Naive thymus-derived CD8-positive, alpha-beta T cell (primary cell): ENCODE measurements at places on chromosomes 13 and 19.

- no peaks in the 10 kb centered on the region for H3K4me1 ChIP-seq
- H3K36me3 ChIP-seq, result no peaks in the 10 kb centered on the region
- no peak overlapping the region for H3K4me3 ChIP-seq
These were observed 129.0 kb upstream of the SPRY2 start for GRCh38 chr13:80469853-80470381.

- peak overlapping the region; percentile 97 for H3K27ac ChIP-seq
- no peaks in the 10 kb centered on the region for H3K36me3 ChIP-seq
- peaks cover 89% of the 10 kb centered on the region for H3K4me1 ChIP-seq
- peak; percentile 36 for DNase-seq
These were observed 1.7 kb downstream of the MYO1F start for GRCh38 chr19:8575467-8575997.

DNA sequence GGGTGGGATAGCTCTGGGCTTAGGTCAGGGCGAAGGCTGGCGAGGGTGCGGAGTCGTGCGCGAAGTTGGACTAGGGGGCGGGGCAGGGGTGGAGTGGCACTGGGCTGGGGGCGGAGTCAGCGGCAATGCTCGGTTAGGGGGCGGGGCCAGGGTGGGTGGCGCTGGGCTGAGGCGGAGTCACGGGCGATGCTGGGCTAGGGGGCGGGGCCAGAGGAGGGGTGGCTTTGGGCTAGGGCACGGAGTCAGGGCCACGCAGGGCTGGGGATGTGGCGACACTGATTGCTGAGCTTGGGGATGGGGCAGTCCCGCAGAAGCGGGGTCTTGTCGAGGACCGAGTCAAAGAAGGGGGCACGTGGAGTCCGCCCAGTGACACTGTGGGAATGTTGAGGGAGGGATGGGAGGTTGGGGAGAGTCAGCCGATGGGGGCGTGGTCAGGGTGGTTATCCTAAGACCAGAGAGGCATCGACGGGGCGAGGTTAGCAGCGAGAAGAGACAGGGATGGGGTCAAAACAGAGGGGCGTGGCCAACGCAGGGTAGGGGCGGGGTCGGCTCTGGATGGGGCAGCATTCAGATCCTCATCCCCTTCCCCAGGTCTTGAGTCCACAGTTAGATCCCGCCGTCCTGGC, 8.7 kb downstream of the HOMER3 start:
- peaks cover 17% of the 10 kb centered on the region for H3K4me1 ChIP-seq
- H3K27me3 ChIP-seq, result no peaks in the 10 kb centered on the region
- peak overlapping the region; percentile 80 for H3K4me3 ChIP-seq
- H3K27ac ChIP-seq, result no peak overlapping the region

- peaks cover 29% of the 10 kb centered on the region for H3K4me1 ChIP-seq
- peak overlapping the region; percentile 12 for H3K4me3 ChIP-seq
- no peak for DNase-seq
These were observed 149.0 kb upstream of the ZNF536 start for GRCh38 chr19:30222992-30223865.

- H3K4me1 ChIP-seq, result peaks cover 12% of the 10 kb centered on the region
- no peak for DNase-seq
- H3K4me3 ChIP-seq, result peak overlapping the region; percentile 20
- peaks cover 38% of the 10 kb centered on the region for H3K27me3 ChIP-seq
- H3K36me3 ChIP-seq, result peaks cover 6% of the 10 kb centered on the region
- H3K27ac ChIP-seq, result no peak overlapping the region
These were observed 27.9 kb upstream of the RCBTB2 start for GRCh38 chr13:48560657-48561337.

DNA sequence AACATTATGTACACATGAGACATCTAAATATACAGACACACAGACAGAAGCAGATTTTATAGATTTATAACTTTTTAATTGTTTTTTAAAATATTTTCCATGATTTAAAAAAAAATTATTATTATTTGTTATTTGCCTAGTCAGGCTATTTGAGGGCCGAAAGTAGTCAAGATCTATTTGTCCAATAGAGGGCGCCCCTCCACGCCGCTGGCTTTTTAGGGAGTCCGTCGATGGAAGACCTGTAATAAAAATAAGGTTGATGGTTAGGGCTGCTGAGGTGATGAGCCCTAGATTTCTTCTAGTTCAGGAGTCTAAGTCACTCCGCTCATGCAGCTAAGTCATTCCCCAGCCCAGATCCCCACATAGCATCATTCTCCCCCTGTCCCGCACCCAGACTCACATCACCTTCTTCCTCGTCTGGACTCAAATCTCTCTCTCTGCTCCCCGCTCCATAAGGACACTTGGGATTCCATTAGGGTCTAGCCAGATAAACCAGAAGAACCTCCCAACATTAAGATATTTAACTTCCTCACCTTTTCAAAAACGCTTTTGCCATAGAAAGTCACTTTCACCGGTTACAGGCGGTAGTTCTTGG, 33.9 kb upstream of the CEACAM21 start:
- peak; percentile 69 for DNase-seq
- H3K36me3 ChIP-seq, result no peaks in the 10 kb centered on the region
- peak overlapping the region; percentile 61 for H3K4me3 ChIP-seq
- no peaks in the 10 kb centered on the region for H3K27me3 ChIP-seq
- H3K4me1 ChIP-seq, result peaks cover 57% of the 10 kb centered on the region

DNA sequence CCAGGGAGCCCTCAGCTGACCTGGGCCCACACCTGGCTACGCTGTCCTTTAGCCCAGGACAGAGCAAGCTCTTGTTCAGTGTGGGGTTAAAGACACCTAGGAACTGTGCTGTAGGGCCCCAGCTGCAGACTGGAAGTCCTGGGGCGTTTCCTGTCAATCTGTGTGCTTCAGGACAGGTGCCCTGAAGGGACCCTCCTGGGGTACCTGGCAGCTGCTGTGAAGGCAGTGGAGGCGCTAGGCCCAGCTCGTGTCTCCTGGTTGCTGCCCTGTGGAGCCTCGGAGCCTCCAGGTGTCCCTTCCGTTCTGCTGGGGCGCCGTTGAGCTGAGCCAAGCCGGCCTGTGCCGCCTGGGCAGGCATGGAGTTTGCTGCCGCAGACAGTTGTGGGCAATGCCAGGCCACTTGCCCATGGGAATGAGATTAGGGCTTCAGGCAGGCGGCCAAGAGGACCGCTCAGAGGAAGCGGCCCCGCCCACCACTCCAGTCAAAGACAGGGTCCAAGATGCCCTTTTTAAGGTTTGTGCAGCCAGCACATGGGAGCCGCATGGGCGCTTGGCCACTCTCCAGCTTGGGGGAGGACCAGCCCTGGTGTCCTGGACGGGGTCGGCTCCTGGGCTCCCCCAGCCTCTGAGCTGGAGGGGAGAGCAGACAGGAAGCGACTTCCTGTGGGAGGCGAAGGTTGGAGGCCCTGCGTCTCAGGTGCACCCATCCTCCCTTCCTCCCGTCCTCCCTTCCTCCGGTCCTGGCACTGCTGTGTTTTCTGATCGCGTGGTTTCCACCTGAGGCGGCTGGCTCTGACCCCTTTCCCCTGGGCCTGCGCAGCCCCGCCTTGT, 4.0 kb downstream of the PTBP1 start:
- peak overlapping the region; percentile 72 for H3K27ac ChIP-seq
- H3K4me1 ChIP-seq, result peaks cover 55% of the 10 kb centered on the region
- no peaks in the 10 kb centered on the region for H3K27me3 ChIP-seq

- DNase-seq, result no peak
- H3K4me3 ChIP-seq, result no peak overlapping the region
- peaks cover 8% of the 10 kb centered on the region for H3K27me3 ChIP-seq
These were observed 187.8 kb downstream of the LHFPL6 start for GRCh38 chr13:39415008-39415802.

GRCh38 chr13:47472516-47472915, 528.6 kb downstream of the SUCLA2 start:
- no peak overlapping the region for H3K4me3 ChIP-seq
- peaks cover 5% of the 10 kb centered on the region for H3K27me3 ChIP-seq
- H3K4me1 ChIP-seq, result no peaks in the 10 kb centered on the region
- no peak for DNase-seq
- no peak overlapping the region for H3K27ac ChIP-seq

GRCh38 chr19:45144431-45145269, 16.1 kb downstream of the NKPD1 start:
- no peak overlapping the region for H3K4me3 ChIP-seq
- no peaks in the 10 kb centered on the region for H3K36me3 ChIP-seq
- no peaks in the 10 kb centered on the region for H3K27me3 ChIP-seq
- H3K4me1 ChIP-seq, result peaks cover 11% of the 10 kb centered on the region
- DNase-seq, result no peak

- H3K4me1 ChIP-seq, result no peaks in the 10 kb centered on the region
- H3K27me3 ChIP-seq, result peaks cover 14% of the 10 kb centered on the region
- H3K27ac ChIP-seq, result no peak overlapping the region
- H3K36me3 ChIP-seq, result no peaks in the 10 kb centered on the region
These were observed 198.2 kb upstream of the TMTC4 start for GRCh38 chr13:100872761-100873160.

GRCh38 chr13:83378908-83379307, 503.4 kb downstream of the SLITRK1 start:
- no peak overlapping the region for H3K27ac ChIP-seq
- no peaks in the 10 kb centered on the region for H3K36me3 ChIP-seq
- H3K27me3 ChIP-seq, result no peaks in the 10 kb centered on the region
- no peaks in the 10 kb centered on the region for H3K4me1 ChIP-seq
- no peak for DNase-seq

DNA sequence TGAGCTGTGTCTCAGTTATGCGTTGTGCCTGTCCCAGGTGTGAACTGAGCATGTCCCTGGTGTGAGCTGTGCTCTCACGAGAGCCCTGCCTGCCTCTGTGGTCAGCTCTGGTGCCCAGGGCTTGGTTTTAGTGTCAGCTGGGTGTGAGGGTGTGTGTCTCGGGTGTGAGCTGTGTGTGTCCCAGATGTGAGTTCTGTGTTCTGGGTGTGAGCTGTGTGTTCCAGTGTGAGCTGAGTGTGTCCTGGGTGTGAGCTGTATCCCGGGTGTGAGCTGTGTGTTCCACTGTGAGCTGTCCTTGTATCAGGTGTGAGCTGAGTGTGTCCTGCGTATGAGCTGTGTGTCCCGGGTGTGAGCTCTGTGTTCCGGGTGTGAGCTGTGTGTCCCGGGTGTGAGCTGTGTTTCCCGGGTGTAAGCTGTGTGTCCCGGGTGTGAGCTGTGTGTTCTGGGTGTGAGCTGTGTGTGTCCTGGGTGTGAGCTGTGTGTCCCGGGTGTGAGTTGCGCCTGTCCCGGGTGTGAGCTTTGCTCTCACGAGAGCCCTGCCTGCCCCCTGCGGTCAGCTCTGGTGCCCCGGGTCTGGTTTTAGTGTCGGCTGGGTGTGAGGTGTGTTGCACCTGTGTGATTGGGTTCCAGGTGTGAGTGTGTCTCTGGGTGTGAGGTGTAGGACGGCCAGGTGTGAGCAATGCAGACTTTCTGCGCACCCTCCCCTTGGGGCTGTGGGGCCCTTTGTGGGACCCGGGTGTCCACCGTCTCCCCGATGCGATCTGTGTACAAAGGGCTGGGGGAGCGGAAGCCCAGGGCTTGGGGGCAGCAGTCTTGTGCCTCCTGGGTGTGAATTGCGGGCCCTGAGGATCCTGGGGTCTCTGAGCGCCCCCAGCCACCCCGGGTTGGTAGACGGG, 7.1 kb upstream of the PEAK3 start:
- peaks cover 34% of the 10 kb centered on the region for H3K4me1 ChIP-seq
- H3K27ac ChIP-seq, result peak overlapping the region; percentile 92
- H3K36me3 ChIP-seq, result no peaks in the 10 kb centered on the region
- H3K27me3 ChIP-seq, result no peaks in the 10 kb centered on the region
- H3K4me3 ChIP-seq, result peak overlapping the region; percentile 88

DNA sequence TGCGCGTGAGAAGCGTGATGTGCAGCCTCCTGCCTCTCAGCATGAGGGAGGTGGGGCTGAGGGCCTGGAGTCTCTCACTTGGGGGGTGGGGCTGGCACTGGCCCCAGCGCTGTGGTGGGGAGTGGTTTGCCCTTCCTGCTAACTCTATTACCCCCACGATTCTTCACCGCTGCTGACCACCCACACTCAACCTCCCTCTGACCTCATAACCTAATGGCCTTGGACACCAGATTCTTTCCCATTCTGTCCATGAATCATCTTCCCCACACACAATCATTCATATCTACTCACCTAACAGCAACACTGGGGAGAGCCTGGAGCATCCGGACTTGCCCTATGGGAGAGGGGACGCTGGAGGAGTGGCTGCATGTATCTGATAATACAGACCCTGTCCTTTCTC, 8.7 kb downstream of the CD177 start:
- no peak for DNase-seq
- H3K36me3 ChIP-seq, result no peaks in the 10 kb centered on the region
- H3K4me1 ChIP-seq, result no peaks in the 10 kb centered on the region
- H3K4me3 ChIP-seq, result no peak overlapping the region
- no peak overlapping the region for H3K27ac ChIP-seq

DNA sequence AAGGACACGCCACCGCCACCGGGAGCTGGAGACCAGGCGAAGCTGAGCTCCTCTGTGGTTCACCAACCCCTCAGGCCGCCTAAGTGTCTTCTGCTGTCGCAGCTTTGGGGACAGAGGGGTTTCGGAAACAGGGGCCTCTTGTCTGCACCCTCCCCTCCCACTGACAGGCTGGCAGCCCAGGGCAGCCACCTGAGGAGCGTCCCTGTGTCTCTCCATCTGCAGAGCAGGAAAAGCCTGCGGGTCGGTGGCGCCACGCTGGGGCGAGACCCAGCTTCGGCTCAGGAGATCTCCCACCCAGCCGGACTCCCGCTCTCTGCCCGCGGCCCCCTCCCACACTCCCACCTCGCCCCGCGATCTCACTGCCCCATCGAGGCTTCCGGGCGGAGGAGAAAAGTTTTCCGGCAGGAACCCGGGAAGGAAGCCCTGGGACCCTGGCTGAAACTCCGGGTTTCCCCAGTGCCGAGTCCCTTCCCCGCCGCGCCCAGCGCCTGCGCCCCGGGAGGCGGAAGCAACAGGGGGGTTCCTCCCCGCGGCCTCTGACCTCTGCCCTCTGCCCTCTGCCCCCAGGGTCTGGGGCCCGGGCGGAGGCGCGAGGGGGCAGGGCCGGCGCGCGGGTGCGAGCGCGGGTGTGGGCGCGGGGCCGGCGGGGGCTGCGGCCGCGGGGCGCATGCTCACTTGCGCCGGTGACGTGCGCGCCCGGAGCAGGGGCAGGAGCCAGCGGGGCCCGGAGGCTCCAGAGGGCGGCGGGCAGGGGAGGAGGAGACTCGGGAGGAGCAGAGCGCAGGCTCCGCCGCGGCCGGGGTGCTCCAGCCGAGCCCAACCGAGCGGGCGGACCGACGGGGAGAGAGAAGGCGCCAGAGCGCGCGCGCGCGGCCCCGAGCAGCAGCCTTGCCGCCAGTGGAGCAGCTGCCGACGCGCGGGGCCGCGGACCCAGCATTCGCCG, at the start of gene ATP11A:
Gene ATP11A, plus strand, starts transcription at position 736 of the 943 bp plus-strand sequence. CDS start 379 bp downstream, outside the sequence.
- H3K4me1 ChIP-seq, result peaks cover 51% of the 10 kb centered on the region
- no peaks in the 10 kb centered on the region for H3K27me3 ChIP-seq
- H3K4me3 ChIP-seq, result peak within 1 kb of the TSS; percentile 91
- DNase-seq, result peak; percentile 58
- H3K36me3 ChIP-seq, result no peaks in the 10 kb centered on the region
- peak within 1 kb of the TSS; percentile 96 for H3K27ac ChIP-seq
